ENCODE measurements at places on chromosomes 7 and 10.

DNA sequence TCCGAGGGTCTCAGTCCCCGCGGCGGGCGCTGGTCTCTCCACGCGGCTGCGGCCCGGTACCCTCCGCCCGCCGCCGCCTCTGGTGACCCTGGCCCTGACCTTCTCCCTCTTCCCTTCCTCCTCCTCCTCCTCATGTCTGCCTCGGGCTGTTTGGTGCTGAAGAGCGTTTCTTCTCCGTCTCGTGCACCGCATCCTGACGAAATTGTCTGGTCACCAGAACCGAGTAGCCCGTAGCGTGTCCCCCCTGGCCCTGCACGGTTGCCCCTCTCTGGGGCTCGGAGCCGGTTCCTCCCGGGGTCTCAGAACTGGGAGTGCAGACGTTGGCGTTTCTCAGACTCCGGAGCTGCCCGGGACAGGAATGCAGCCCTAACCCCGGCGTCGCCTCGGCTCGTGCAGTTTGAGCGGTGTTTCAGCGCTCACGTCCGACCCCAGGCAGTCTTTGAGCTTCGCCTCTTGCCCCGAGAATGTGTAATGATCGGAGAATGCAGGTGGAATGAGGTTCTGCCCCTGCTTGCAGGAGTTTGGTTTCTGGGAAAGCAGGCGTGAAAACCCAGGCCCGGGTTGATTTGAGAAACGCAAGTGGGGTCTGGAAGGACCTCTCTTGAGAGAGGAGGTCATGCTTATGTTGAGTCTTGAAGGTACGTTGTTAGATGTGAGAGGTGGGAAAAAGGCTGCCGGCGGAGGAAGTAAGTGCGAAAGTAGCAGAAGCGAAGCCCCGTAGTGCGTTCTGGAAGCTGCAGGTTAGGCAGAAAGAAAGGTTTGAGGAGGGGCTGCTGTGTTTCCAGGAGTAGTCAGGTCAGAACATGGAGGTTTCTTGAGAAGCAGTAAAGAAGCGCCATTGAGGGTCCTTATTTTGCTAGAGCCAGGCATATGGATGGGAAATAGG, 743 bp downstream of the RBM17 start:
- DNase-seq: no peak

GRCh38 chr7:7696458-7697119, 21.8 kb downstream of the RPA3 start:
- peak; percentile 29 for DNase-seq

DNA sequence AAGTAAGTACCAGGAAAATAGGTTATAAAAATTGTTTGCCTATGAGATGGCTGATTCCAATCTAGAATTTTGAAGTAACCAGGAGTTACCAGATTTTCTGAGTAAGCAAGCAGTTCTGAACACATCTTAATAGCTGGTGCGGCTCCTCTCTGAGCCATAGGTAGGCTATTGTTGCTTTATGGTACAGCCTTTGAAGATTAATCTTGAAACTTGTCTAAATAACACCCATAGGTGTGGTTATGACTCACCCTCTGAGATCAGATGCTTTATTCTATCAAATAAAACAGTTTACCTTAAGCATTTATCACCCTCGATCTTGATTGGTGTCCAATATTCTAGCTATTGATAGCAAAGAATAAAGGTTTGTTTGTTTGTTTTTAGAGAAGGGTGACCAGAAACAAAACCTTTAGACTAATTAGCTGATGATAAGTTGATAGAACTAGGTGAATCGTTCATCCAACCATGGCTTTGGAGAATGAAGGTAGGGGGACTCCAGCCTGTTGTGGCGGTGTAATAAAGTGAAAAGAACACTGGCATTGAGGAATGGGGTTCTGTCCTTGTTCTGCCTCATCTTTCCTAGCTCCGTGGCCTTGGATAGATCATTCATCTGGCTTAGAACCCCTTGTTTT, 72.2 kb downstream of the VTI1A start:
- no peak for DNase-seq

DNA sequence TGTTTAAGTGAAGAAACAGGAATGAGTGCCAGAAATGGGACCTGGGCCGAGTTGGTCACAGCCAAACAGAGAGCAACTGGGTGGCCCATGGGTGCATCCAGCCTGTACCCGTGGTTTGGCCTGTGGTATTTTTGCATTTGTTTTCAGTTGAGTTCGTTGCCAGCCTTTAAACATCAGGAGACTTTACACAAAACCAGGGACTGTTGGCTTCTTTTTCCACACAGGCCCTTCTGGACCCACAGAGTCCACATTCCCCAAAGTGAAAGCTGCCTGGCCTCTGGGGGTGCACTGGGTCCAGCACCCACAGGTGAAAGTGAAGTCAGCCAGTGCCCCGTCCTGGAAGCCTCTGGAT, 54.1 kb upstream of the TNS3 start:
- no peak for DNase-seq

GRCh38 chr10:26987851-26988250, 112.4 kb downstream of the ANKRD26 start:
- no peak for DNase-seq

DNA sequence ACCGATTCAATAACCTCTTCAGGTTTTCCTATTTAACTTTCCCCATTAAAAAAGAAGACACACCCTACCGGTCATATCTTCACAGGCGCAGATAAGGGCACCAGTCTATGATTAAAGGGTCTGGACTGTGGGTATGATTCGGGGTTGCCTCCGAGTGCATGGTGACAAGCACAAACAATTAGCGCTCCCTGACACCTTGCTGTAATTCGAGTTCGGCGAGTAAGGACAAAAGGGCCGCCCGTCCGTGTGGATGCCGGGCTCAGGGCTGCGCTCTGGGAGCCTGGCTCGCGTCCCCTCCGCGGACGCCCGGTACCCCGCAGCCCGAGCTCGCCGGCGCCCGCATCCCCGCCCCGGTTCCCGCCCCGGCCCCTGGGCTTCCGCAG, 111.9 kb upstream of the RHEB start:
- peak; percentile 36 for DNase-seq

DNA sequence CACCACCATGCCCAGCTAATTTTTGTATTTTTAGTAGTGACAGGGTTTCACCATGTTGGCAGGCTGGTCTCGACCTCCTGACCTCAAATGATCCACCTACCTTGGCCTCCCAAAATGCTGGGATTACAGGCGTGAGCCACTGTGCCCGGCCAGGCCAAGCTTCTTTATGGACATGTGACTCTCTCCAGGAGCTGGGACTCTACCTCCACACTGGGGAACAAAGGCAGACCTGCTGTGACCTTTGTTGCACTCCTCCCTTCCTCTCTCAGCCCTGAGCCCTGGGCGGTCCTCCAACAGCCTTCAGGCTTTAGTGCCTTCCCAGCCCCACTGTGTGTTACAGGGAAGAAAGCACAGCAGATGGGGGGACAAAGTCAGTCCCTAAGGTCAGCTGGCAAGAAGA, 55.0 kb upstream of the DUSP5 start:
- DNase-seq: no peak

DNA sequence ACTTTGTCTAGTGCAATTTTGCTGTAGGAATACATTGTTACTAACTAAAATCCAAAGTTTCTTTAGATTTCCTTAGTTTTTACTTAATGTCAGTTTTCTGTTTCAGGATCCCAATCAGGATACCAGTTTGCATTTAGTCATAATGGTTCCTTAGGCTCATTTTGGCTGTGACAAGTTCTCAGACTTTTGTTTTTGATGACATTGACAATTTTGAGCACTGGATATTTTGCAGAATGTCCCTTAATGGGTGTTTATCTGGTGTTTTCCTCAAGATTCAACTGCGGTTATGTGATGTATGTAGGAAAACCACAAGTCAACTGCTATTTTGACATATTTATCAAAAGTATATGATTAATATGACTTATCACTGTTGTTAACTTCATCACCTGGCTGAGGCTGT, 482.6 kb downstream of the PCDH15 start:
- no peak for DNase-seq

- DNase-seq: no peak
Measured at GRCh38 chr7:122363144-122363543, 58.6 kb upstream of the FEZF1 start.

- no peak for DNase-seq
Measured at GRCh38 chr7:134153493-134154136, 26.5 kb downstream of the LRGUK start.

GRCh38 chr10:36119455-36119854, 477.4 kb upstream of the FZD8 start:
- DNase-seq: no peak
